Fibroblast of lung (primary cell): ENCODE measurements at places on chromosomes 5 and 9. TPM values are rescaled to one million over a fixed set of nuclear protein-coding genes. Genes with fewer than 3 reads are reported as not detected.

- DNase-seq: peak; percentile 27
Measured at GRCh38 chr9:136978073-136978864, 965 bp downstream of the PTGDS start.

GRCh38 chr5:55985181-55985580, 9.6 kb downstream of the IL6ST start:
- no peak for DNase-seq

DNA sequence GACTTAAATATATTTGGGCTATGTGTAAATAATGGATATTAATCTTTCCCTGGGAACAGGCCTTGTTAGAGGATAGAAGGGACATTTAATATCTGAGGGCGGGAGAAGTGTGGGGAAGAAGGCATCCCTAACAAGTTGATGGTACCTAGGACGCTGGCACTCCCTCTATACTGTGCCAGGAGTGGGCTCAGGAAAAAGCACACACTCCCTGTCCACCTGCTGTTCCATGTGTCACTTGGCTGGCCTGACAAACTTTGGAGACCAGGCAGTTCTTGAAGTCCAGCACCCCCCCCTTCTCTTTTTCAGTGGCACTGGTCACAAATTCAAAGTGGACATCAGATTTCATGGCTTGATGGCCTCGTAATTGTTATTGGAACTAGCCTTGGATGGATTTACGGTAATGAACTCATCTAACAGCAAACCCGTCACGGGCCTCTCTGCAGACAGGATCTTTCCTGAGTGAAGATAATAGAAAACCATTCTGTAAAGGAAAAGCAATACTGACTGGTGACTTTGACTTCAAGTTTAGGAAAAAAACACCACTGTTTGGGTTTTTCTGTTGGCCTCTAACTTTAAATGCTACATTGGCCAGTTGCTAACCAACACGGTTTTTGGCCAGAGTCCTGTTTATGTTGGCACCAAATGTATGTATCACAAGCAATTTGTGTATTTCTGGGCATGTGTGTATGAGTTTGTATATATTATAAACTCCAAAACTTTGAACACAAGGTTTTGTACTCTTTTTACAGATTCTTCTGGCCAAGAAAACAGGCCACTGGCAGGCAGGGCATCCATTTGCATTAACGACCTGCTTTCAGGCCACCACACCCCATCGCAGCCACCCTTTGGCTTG, 552.6 kb downstream of the CCDC171 start:
- DNase-seq: peak; percentile 99

- DNase-seq: no peak
Measured at GRCh38 chr5:77355751-77356150, 136.4 kb downstream of the WDR41 start.

DNA sequence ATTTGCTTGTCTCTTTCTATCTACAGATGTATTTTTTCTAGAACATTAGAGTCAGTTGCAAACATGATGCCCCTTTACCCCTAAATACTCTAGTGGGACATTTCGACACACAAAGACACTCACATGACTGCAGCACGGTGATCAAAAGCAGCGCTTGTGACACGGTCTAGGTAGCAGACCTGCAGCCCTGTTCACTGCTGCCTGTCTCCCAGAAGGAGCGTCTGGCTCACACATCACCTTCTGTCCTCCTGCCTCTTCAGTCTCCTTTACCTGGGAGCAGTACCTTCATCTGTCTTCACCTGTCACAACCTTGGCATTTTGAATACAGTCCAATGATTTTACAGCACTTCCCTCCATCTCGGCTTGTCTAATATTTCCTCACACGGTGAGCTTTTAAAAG, 51.9 kb upstream of the SH3PXD2B start:
- no peak for DNase-seq

DNA sequence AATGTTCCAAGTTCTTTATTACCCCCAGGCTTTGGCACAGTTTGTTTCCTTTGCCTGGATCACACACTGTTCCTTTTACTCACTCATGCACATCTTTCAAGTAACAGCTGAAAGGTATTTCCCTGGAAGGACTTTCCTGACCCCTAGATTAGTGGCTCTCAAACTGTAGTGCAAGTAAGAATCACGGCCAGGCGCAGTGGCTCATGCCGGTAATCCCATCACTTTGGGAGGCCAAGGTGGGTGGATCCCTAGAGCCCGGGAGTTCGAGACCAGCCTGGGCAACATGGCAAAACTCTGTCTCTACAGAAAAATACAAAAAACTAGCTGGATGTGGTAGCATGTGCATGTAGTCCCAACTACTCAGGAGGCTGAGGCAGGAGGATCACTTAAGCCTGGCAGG, 19.1 kb upstream of the DELE1 start:
- DNase-seq: no peak

DNA sequence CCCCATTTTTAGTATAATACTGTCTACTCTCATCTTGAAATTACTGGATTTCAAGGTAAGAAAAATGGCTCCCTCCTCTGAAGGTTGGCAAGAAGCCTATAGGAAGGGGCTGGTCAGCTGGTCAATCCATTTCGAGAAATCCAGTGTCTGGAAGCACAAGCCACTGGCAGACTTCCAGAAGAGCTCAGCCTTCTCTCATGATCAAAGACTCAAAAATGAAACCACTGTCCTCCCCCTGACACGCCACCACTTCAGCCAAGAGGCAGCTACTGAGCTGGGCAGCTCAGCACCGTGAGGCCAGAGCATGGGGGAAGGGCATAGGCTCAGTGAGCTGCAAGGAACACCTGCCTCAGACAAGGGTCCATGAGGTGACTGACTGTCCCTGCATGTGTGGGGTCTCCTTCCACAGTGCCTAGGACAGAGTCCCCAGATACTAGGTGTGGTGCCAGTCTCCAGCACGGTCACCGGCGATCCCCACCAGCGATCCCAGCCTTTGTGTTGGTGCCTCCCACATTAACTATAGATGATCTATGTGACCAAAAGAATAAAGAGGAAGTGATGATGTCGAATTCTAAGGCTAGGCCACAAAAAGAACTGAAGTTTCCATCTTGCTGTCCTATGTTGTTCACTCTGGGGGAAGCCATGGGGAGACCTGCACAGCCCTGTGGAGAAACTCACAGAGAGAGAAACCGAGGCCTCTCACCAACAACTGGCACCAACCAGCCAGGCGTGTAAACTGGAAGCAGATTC, 100.1 kb upstream of the LRRTM2 start:
- peak; percentile 75 for DNase-seq

- no peak for DNase-seq
Measured at GRCh38 chr5:134997015-134997414, 29.3 kb downstream of the CATSPER3 start.

- no peak for DNase-seq
Measured at GRCh38 chr5:170880084-170880483, 18.3 kb downstream of the RANBP17 start.

DNA sequence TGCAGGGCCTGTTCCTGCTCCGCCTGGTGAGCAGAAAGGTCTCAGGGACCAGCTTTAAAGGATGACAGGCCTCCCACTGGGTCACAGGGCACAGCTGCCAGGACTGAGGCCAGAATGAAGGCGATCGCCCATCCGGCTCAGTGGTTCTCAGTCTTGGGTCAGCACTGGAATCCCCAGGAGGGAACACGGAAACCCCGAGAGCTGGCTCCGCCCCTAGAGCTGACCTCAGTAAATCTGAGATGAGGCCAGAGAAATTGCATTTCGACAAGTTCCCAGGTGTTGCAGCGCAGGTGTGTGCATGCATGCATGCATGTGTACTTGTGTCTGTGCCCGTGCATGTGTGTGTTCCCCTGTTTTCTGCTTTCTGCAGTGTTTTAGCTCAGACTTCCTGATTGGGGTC, 47.2 kb upstream of the KCNMB1 start:
- no peak for DNase-seq

DNA sequence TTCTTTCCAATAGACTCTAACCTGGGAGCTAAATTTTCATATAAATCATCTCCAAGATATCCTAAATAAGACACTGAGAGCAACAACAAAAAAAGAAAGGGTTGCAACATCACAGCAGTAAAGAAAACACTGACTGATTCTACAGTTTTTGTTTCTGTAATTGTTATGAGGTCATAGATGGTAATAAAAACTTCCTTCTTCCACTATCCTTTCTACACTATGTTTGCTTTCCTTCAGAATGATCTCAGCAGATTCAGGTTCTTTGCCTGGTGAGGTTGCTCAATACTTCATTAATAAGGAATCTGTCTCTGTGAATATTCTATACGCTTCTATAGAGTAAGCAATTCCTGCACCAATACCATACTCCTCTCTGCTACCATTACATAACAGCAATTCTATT, 835.6 kb upstream of the GRAMD2B start:
- DNase-seq: peak; percentile 50

GRCh38 chr5:42691413-42691937, 65.1 kb upstream of the CCDC152 start:
- DNase-seq: peak; percentile 60

- peak; percentile 14 for DNase-seq
Measured at GRCh38 chr5:87390576-87391199, 22.0 kb downstream of the CCNH start.

DNA sequence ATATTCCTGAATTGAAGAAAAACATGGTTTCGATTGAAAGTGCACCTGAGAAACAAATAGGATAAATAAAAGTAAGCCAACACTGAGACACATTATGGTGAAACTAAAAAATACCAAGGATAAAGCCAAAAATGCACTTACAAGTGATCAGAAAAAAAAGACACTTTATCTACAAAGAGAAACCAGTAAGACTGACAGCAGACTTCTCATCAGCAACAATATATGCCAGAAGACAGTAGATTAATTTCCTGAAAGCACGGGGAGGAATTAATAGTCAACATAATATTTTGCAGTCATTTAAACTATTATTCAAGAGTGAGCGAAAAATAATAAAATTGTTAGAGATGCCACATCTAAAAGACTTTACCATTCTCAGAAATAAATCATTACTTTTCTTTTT, 172.7 kb upstream of the MAST4 start:
- DNase-seq: no peak

- no peak for DNase-seq
Measured at GRCh38 chr9:129888293-129889121, 53.2 kb downstream of the USP20 start.

Gene MORN5
- polyA plus RNA-seq: not detected in 2 replicates

Gene SHISAL2B
- polyA plus RNA-seq: not detected in 2 replicates

Gene EGFL7
- polyA plus RNA-seq: 2.5 and 4.2 TPM in 2 replicates

Gene LHX6
- 0.09 TPM in 1 of 2 replicates, not detected in the other for polyA plus RNA-seq

Gene ATP6V0E1
- 595 and 635 TPM in 2 replicates for polyA plus RNA-seq

Gene LRRC19
- polyA plus RNA-seq: not detected in 2 replicates

Gene ARAP3
- polyA plus RNA-seq: 2.5 and 2.9 TPM in 2 replicates

Gene PCDHGB3
- polyA plus RNA-seq: 2.5 and 2.9 TPM in 2 replicates
